NCI-H2029 treated with DMSO at 0.1 percent for 48 hours (cell line): ENCODE measurements at places on chromosomes 6 and 20.

GRCh38 chr6:142714951-142715785 is 229.8 kb downstream of the HIVEP2 start:
- DNase-seq = no peak

GRCh38 chr6:118680452-118681095 is 29.2 kb upstream of the CEP85L start:
- DNase-seq = no peak

DNA sequence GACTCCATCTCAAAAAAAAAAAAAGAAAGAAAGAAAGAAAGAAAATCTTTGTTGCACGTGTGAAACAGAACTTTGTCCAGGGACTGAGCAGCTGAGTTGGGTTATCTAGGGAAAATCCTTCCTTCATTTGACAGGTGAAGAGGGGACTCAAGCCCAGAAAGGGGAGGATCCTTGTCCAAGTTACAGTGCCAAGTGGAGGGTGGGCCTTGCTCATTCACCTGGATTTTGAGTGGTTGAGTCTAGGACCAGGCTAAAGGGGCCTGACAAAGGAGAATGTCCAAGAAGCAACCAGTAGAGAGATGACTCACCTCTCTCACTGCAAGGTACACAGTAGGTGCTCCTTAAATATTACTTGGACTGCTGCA is 2.7 kb downstream of the TGIF2 start:
- no peak for DNase-seq

DNA sequence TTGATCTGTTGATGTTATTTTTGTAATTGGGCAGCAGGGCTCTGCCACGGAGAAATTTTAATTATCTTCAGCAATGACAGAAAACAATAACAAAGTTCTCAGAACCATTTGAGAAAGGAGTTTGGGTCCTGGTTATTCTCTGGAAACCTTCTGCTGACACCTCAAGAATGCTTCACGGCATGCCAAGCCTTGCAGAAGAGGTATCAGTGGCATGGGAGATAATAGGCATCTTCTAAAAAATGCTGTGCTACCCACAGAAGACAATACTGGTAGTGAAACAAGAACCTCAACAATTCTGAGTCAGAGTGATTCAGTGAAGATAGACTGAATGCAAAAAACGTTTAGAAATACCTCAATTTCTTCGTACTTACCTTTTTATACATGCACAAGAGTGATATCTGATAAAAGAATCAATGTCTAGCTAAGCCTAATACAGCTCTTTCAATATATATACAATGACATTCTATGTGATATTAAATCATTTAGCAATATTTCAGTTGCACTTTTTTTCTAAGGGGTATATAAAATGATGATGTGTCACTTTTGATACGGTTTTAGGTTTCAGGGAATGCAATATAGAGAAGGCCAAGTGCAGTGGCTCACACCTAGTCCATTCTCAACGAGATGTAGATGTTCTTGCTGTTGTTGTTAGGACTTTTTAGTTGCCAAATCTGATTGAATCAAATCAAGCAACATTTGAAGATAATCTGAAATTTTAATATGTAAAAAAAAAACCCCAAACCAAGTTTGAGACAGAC is 110.4 kb upstream of the COL21A1 start:
- DNase-seq = no peak

GRCh38 chr20:63056236-63057170 is 49.7 kb upstream of the BHLHE23 start:
- DNase-seq = peak; percentile 13

DNA sequence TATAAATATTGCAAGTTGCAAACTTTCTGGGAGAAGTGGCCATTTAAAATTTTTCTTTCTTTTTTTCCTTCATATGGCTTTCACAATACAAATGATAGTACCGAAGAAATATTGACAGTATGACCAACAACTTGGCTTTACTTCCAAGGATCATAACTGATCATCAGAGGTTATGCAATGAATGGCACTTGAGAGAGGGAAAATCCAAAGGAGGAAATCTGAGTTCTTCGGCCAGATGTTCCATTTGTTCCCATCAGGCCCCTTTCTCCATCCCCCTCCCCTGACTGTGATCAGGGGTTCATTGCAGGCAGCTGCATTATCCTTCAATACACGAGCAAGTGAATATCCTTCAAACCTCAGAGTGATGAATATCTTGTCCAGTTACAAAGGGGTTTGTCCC is 130.0 kb upstream of the UST start:
- no peak for DNase-seq

- DNase-seq = no peak
Observed at GRCh38 chr6:150418827-150419594, 50.2 kb downstream of the IYD start.

GRCh38 chr20:8722277-8722928 is 346.5 kb upstream of the PLCB4 start:
- peak; percentile 57 for DNase-seq

DNA sequence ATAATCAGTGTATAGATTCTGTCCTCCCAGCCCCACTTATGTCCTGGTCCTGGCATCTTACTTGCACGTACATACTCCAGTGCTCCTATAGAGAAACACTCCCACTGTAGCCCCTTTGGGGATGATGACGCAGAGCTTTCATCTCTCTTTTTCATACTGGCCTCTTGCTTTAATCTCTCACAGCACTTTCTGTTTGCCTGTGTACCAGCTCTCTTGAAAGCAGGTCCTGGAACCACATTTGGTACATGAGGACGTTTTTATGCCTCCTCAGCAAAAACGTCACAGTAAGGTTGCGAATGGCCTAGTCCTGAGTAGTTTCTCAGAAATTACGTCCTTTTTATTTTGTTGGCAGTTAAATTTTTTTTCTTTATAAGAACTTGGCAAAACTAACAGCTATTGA is 10.8 kb downstream of the L3MBTL3 start:
- no peak for DNase-seq

DNA sequence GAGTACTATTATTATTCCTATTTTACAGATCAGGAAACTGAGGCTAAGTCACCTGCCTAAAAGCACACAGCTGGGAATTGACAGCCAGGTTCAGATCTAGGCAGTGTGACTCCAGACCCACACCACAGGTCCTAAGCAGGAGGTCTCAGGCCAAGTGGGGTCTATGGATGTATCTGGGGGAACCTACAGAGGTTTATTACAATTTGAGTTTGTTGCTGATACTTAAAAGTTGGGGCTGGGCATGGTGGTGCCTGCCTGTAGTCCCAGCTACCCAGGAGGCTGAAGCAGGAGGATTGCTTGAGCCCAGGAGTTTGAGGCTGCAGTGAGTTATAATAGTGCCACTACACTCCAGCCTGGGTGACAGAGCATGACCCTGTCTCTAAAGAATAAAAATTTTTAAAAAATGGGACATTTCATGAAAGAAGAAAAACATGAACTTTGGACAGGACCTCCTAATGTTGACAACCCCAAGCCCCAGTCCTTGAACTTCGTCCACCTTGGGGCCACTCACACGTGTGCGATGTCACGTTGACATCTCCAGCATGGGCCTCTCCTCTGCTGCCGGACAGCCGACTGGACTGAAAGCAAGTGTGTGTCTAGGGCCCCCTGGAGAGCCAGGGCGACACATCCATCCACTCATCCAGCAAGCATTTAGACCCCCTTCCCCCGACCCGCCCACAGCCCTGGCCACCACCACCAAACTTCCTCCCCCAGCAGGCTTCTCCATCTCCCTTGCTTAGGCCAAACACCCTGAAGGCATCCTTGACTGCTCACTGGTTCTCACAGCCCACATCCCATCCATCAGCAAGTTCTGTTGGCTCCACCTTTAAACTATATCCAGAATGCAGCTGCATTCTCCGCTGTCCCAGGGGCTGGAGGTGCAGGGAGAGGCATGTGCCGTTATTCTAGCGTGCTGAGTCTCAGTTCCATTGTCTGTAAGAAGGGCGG is 40.0 kb downstream of the NOL4L start:
- no peak for DNase-seq

DNA sequence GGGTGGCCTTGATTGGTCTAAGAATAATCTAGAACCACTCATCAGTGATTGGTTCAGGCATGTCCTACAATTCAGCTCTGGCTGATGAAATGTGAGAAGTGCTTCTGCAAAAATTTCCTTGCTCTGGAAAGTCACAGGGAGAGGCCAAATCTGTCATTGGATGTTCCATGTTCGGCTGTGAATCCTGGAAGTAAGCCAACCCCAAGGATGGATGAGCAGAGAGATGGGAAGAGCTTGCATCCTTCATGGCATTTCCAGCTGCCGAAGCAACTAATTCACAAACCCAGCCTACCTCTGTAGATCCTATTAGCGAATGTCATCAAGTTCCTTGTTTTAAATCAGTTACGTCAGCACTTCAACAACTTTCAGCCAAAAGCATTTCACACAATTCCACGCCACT is 187.2 kb upstream of the SOX4 start:
- DNase-seq = no peak

DNA sequence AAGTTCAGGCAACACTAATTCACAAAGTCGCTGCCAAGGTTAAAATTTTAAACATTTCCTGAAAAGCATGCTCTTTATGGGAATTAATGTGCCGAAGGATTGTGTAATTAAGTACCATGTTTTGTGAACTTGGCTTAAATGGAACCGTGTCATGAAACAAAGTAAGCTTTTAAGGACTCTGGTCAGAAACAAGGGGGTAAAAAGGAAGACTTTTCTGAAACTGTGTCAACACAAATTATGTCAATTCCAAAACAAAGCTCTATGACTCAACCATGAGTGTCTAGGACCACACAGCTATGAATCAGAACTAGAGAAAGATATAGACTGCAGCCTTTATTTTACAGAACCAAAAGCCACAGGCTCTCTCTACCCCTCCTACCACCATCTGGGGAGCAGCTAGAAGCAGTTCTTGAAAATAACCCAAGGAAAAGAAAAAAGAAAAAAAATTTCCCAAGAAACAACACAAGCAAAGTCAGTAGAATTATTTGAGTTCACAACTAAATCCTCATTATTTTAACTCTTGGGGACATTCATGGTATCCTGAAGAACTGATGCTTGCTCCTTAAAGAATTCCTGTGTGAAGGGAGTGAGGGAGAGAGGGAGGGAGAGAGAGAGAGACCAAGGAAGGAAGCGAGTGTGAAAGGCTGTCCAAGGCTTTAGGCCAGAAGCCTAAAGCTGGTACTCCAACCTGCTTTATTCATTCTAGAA is 81.9 kb downstream of the ZMYND8 start:
- DNase-seq = no peak

- DNase-seq = no peak
Observed at GRCh38 chr20:53678990-53679596, 85.5 kb upstream of the ZNF217 start.

GRCh38 chr6:8828376-8828775 is 393.0 kb upstream of the SLC35B3 start:
- DNase-seq = no peak
